ENCODE measurements at places on chromosomes 16 and 17.

DNA sequence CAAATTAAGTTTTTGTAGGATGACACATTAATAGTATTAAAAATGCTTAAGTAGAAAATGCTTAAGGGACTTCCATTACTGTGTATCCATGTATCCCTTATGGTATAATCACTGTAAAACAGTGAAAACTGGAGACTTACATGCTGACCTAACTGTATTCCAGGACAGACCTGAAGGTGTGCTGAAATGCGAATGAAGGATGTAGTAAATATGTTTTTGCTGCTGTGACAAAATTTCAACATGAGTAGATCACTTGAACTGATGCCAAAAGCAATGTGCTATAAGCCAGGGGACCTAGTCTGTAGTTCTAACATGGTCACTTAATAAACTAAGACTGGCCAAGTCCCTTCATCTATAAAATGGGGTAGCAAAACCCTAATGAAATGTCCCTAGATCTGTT, 142.0 kb upstream of the CORO6 start:
- no peak for DNase-seq

GRCh38 chr16:77993111-77993985, 29.0 kb upstream of the CLEC3A start:
- DNase-seq, result no peak

DNA sequence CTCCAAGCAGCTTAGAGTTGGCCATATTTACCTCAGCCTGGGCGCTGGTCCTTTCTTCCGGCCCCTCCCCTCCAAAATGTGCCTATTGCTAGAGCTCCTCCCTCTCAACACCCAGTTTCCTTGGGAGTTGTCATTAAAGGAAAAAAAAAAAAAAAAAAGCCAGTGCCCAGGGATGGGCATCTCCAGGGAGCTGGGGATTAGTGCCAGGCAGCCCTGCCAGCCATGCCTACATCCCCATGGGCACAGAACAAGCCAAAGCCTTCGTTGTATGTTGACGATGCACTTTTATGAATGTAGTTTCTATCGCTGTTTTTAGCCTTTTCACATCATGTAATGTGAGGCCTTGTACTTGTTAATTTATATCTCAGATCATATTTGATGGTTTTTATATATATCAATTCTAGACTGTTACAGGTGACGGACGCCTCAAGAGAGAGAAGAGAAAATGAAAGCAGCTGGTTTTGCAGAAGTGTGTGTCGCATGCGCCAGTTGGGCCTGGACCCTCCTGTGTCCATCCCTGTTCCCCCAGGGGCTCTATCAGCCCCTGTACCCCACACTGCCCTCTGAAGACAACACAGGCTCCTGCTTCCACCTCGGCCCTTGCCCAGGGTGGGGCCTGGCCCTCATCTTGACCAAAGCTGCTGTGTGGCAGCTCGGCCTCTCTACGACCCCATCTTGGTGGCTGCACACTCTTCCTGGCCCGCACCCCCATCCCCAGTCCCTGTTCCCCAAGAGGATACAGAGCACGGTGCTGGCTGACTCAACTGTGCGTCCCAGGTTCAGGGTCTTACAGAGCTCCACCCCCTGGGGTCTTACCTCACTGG, 4.8 kb downstream of the LIMD2 start:
- no peak for DNase-seq

DNA sequence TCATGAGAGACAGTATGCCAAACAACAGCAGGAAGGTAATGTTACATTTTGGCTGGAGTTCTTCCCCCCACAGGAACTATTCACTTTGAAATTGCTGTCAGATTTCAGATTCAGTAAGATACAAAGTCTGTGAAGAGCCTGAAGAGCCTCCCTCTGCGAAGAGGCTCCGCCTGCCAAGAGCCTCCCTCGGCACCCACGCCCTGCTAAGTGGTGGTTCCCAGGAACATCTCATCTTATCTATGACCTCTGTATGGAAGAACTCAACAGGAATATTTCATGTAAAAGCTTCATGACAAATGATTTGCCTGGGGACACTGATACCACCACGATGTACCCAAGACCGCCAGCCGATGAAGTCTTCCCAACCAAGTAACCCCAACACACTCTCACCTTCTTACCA, 3.2 kb downstream of the ZC3H7A start:
- DNase-seq, result no peak

GRCh38 chr17:71809537-71809936, 311.3 kb upstream of the SOX9 start:
- no peak for DNase-seq

DNA sequence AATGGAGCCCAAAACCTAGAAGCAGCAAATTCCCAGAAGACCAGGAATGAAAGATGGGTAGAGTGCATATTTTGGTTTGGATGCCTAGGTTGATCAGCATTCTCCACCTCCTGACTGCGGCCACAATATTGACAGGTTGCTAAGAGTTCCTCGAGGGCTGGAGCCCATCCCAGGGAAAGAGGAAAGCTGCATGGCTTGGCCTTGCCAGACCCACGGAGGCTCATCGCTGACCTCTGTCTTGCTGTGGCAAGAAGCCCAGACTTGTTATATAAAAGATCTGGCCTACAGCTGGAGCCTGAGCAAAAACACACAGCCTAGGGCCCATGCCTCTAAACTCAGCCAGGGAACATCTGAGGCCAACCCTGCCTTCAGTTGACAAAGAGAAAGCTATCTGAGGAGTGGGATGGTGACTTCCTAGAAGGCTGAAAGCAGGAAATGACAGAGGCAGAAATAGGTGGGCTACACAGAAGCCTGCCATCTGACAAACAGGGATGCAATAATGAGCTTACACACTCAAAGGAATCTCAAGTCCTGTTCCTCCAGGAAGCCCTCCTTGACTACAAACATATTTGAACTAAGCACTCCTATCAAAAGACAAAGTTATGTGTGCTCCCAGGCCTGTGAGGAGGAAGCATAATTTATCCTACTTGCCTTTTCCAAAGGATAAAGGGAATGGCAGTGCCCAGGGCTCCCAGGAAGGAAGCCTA, 22.5 kb upstream of the SLC35B1 start:
- no peak for DNase-seq

GRCh38 chr17:76685366-76685765, 25.4 kb downstream of the MXRA7 start:
- no peak for DNase-seq

DNA sequence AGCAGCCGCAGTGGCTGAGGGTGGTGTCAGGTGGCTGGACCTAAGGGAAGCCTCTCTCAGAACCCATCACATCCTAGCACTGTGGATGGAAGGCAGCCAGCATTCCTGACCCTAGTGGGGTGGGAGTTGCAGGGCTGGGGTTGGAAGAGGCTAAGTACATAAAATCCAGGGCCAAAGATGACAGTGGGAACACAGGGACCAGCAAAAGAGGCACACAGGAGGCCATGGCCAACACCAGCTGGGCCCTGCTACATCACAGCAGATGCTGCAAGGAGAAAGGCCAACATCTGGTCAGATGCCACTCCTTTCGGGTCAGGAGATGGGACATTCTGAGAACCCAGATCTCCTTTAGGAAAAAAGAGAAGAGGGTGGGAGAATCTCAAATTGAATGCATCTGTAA, 415.4 kb downstream of the SLC39A11 start:
- DNase-seq, result no peak

DNA sequence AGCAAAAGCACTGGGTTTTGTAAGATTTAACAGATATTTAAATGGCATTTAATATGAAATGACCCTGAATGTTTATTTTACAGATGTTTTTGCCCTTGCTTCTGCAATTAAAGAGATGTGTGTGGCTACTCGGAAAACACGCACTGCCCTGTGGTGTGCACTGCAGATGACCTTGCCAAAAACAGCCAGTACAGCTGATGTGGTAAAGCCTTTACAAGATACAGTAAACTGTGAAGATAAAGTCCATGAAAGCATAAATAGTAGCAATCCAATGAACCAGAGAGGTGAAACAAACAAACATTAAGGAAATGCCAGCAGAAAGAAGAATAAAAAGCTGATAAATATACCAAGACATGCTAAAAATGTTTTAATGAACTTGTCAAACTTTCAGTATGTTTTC, 15.7 kb downstream of the CCDC43 start:
- DNase-seq, result no peak

DNA sequence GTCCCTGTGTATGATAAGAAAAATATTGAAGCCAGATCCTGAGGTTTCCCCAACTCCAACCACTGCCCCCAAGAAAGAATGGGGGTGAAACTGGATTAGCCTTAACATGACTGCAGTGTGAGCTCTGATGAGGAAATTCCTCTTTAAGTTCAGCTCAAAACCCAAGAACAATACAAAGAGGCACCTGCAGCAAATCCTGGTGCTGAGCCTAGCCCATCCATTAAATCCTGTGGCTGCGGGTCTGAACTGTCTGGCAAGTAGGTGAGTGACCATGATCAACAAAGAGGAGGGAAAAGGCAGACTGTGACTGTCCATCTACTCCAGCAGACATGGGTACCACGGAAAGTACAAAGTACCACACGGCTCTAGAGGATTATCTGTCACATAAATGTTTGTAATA, 64.2 kb downstream of the CREBBP start:
- DNase-seq, result no peak

DNA sequence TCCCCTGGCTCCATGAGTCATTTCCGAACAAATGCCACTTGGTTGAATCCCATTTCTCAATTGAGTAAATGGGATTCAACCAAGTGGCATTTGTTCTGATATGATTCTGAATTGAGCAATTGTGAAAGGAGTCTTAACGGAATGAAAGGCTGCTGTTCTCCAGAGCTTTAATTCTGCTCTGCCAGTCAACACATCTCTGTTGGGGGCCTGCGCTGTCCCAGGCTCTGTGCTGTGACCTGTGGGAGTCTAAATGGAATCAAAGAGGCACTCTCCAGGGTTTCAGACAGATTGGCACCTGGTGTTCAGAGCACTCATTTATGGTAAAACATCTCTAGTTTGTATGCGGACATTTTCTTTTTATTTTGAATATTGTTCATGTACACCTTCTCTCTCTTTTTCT, 126.2 kb downstream of the WSCD1 start:
- DNase-seq, result no peak

GRCh38 chr16:88780142-88781062, 4.6 kb downstream of the PIEZO1 start:
- DNase-seq, result no peak

Measured in liver (tissue), 10 donors.